ENCODE measurements at places on chromosomes 3 and 15. TPM values are rescaled to one million over a fixed set of nuclear protein-coding genes. Genes with fewer than 3 reads are reported as not detected.

Gene SLC24A5
- total RNA-seq, result not detected

Gene FBXO40
- 4.2 TPM for total RNA-seq

Gene SPATA12
- not detected for total RNA-seq

Gene A4GNT
- total RNA-seq, result not detected

Gene PCOLCE2
- total RNA-seq, result 3.2 TPM

Gene MUC20
- 51.4 TPM for total RNA-seq

DNA sequence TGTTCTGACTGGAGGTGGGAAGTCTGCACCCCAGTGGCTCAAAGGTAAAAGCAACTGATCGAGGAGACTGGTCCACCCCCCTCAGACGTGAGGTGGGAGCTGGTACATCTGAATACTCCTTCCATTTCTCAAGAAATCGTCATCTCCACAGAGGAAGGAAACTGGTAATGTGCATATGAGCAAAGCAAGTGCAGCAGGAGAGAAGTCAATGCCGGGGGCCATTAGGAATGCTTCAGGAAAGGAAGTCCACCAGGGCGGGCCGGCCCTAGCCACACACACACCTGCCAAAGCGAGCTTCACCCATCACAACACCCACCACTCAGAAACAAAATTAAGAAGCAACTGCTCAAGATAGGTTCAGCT, 8.5 kb downstream of the TBC1D2B start:
- no peak for DNase-seq

DNA sequence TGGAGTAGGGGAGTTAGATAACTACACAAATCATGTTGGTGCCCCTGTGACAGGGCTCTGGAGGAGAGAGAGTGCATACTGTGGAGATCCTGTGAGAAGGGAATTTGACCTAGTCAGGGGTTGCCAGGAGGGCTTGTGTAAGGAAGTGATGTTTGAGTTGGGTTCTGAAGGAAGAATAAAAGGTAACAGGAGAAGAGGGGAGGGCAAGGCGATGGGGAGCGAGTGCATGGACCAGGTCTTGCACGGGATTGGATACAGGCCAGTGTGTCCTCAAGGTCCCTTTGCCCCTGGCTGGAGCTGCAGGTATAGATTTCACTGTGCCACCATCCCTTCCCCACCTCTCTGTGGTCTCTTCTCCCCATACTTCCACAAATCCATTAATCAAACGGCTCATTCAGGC, 83.9 kb downstream of the RGMA start:
- no peak for DNase-seq

DNA sequence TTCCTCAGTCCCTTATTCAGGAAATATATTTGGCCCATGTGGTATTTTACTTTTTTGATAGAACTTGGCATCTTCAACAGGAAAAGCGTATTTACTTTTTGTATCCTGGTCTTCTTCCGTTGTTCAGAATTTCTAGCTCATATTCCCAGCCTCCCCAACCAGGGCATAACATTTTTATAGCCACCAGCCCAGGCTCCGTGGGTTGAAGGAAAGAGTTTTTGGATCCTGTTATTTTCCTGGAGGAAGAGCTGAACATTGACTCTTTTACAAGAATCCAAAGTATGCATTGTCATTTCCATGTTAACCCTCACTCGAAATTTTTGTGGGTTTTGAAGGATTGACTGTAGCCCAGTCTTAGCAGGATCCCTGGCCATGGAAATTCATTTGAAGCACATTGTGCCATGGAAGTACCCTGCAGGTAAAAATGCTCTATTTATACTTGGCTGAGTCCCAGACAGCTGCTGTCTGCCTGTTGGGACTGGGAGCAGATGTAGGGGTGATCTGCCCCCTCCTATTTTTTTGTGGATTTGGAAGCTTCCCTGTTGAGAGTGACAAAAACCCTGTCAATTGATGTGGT, 98.8 kb downstream of the AKAP13 start:
- no peak for DNase-seq

GRCh38 chr3:57959423-57960173, 48.6 kb upstream of the FLNB start:
- no peak for DNase-seq

- DNase-seq, result no peak
These were observed 86.4 kb downstream of the PCCB start for GRCh38 chr3:136336329-136337100.

GRCh38 chr3:30522476-30522875, 83.9 kb upstream of the TGFBR2 start:
- no peak for DNase-seq

DNA sequence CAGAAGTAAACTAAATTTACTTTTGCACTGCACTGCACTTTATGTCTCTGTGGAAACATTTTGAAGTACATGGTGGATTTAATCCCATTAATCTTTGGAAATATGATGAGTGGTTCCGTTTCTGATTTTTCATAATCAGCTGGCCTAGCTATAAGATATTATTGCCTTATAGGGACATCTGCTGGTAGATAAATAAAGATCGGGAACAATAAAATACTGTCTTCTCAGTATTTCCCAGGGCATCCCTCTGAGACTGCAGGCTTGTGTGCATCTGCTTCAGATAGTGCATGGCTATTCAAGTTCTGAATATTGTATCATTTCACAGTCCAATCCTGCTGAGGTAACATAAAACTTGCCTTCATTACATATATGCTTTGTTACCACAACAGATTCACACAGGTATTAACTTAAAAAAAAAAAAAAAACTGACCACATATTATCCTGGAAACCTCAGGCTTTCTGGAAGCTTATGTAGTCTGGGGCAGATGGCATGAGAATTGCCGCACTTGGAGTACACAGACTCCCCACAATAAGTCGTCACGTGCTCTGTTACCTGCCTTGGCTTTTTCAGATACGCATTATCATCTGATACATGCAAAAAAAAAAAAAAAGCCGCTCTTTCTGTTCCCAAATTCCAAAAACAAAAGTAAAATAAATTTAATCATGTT, 330.8 kb upstream of the AGTR1 start:
- DNase-seq, result no peak

DNA sequence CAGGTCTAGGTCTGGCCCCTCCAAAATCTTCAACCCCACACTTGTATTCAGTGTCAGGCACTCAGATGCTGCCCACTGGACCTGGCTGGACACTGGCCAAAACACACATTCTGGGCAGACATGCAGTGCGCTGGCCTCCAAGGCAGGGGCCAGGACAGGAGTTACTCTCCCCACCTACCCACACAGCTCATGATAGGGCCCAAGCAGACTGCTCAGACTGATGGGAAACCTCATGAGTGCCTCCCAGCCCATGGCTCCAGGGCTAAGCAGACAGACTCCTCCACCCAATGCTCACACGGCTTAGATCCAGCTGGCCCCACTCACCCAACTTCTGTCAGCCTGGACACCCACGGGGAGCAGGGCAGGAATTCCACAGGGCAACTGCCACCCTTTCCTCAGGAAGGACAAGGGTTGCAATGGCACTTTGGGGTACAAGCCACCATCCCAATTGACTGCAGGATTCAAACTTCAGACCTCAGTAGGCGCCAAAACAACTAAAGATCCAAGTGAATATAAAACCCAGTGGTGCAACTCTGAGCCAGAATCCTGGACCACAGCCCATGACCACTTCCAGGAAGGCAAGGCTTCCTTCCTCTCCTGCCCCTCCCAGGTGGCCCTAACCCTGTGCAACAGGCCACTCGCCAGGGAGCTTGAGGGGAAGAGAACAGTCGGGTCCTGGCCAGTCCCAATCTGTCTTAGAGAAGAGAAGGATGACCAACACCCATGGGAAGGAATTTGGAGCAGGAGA, 1.4 kb downstream of the LTF start:
- DNase-seq, result no peak

DNA sequence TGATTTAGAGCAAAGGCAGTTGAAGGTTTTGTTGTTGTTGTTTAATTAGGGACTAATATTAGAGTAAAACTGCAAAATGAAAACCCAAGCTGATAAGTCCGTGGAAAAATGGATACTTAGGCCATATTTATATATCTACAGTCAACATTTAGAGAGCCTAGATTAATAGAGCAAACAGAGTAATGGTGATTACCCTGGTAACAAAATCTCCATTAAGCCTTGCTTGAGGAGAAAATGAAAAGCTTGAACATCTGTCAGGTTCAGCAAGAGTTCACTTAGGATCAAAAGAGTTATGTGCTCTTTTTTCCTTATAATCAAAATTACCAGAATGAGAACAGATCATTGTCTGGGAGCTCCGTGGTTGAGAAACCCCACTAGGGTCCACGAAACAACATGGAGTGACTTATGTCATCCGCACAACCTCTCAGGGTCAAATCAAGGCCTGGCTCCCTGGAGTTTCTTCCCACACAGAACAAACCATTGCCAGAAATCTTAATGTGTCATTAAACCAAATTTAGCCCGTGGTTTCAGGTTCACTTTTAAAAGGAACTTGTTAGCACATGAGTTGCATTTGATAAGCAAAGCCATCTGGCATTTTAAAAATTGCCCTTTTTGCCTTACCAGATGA, 381.2 kb downstream of the GABRB3 start:
- DNase-seq, result no peak

- DNase-seq, result no peak
These were observed 889 bp upstream of the LRRIQ4 start for GRCh38 chr3:169811631-169812331.

DNA sequence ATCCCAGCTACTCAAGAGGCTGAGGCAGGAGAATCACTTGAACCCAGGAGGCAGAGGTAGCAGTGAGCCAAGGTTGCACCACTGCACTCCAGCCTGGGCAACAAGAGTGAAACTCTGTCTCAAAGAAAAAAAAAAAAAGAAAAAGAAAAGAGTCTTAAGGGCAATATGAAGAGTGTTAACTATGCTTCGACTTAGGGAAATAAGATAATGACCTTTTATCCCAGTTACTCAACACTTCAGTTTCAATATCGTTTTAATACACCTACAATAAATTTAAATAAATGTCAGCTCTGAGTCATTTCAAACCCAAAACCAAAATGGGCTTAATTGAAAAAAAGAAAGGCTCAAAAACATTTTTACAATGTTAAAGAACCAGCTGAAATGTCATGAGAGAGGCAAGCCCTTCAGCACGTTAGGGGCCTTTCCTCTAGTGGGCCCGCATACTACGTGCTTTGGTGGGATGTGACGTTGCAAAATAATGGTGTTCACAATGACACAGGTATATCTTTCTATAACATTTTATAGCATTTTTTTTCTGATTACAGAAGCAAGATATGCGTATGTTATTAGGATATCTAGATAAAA, 15.3 kb downstream of the FYCO1 start:
- no peak for DNase-seq

- DNase-seq, result no peak
These were observed 36.2 kb upstream of the CPNE4 start for GRCh38 chr3:132071043-132071442.

DNA sequence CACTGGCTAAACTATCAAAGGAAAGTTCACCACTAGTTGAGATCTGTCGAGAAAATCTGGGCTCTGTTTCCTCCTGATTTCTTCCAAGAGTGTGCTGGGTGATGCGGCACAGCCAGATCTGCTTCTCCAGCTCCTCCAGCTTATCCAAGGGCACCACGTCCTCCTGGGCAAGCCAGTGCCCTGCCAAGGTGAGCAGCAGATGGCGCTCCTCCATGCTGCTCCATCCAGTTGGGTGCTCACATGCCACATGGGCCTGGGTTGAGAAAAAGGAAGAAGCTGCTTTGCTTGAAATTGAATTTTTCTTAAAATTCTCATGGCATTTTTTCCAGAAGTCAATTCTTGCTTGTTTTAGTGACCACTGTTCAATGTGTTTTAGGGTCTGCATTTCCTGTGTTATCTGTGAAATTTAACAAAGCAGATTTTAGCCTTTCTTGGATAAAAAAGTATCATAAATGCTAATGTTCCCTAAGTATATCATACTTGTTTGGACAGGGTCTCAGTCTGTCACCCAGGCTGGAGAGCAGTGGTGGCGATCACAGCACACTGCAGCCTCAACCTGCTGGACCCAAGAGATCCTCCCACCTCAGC, 47.3 kb downstream of the EIF3J start:
- no peak for DNase-seq

- DNase-seq, result no peak
These were observed 11.2 kb downstream of the ISLR2 start for GRCh38 chr15:74141591-74141990.

DNA sequence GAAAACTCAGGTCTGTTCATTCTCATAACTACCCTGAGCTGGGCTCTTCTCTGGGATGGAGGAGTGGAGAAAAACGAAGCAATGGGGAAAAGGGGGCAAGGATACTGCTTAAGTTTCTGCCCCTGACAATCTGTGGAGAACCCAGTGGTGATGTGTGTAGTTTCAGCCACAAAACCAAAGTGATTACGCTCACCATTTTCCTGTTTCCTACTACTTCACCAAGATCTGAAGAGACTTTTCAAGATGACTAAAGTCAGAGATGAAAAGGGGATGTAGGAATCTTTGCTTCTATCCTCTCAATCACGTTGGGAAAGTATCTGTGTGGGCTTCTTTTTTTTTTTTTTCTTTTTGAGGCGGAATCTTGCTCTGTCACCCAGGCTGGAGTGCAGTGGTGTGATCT, 8.3 kb upstream of the UBE2E1 start:
- no peak for DNase-seq

- DNase-seq, result no peak
These were observed 440.3 kb upstream of the DPH6 start for GRCh38 chr15:35986191-35986721.

GRCh38 chr3:112411425-112411824, 78.5 kb downstream of the CD200 start:
- DNase-seq, result no peak

DNA sequence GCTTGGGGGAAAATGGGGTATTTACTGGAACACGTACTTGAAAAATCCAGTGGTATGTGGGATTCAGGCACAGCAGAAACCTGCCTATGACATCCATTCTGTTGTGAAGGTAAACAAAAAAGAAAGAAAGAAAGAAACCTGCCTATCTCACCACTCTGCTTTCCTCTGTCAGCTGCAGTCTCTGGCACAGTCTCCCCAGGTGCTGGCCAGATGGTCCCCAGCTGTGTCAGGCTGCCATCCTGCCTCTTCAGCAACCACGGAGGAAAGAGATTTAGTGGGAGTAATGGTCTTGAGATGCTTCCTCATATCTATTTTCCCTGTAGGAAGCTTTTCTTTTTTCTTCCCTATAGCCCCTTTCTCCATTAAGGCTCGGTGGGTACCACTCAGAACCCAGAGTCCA, 2.5 kb upstream of the PXYLP1 start:
- DNase-seq, result no peak

DNA sequence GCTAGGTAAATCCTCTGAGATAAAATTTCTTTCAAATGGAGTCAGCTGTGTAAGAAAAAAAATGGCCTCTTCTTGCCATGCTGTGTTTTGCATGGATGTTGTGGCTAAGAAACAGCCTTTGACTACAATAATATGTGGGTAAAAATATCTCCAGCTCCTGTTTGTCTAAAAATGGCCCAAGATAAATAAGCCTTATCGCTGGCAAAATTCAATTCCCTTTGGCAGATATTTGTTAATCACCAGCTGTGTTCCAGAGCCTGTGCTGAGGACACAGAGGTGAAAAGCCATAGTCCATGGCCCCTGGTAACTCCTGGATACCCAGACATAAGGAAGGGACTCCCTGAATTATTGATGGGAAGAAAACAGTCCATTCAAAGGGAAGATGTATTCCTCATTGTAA, 15.3 kb upstream of the RAMAC start:
- DNase-seq, result no peak

DNA sequence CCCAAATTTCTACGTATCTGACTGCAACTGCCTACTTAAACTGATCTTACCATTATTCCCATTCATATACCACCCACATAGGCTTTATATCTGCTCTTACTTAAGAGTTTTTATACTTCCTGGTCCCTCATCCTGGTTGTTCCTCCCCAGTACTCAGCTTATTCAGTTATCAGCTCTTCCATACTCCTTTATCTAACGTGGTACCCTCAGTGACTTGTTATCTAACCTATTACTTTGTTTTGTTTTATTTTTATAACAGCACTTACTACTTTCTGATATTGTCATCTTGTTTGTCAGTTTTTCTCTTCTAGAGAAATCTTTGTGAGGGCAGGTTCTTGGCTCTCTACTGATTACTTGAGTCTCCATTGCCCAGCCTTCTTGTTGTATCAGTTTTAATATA, 100.6 kb downstream of the ZNF609 start:
- DNase-seq, result no peak

Data from dorsolateral prefrontal cortex (tissue), 122 donors.